PC-9 (cell line): ENCODE measurements at places on chromosomes 2 and 18. TPM values are rescaled to one million over a fixed set of nuclear protein-coding genes. Genes with fewer than 3 reads are reported as not detected.
A peak's percentile ranks its signal among the peaks of the same experiment; 100 is the strongest.

GRCh38 chr2:142750858-142751257 is 126.6 kb upstream of the KYNU start:
- DNase-seq, result no peak

NTSR2 gene
- not detected in 2 replicates for total RNA-seq

IL18R1 gene
- total RNA-seq, result 1.9 and 3.4 TPM in 2 replicates

NEU2 gene
- total RNA-seq, result not detected in 2 replicates

DNA sequence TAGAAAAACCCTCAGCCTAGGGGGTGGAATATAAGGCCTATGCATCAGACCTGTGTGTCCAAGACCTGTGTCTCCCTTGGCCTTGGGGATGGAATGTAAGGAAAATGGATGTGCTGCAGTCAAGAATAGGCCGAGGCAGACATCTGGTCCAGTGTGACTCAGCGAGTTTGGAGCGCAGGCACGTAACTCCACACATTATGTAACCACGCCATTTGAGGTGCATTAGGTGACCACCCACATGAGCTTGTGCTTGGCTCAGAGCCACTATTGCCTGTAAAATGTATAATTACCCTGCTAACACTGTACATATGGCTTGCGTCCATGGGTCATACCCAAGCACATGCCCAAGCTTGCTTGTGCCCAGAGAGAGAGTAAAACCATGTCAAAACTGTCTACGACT is 580.9 kb upstream of the HNMT start:
- no peak for DNase-seq

DNA sequence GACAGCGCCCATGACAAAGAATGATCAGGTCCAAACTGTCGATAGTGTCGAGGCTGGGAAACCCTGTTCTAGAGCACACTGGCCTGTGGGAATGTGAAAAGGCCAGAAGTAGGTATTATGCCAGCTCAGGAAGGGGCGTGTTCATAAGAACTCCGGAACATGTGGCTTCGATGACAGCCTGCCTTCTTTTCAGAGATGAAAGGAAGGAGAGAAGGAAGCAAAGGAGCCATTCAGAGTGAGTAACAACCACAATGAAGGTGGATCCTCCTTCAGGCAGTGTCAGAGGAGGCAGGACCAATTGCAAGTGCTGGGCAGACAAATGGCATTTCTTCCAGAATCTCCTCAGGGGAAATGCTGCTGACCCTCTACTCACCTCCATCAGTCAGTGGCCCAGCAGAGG is 58.5 kb downstream of the NCKAP5 start:
- DNase-seq, result no peak

DNA sequence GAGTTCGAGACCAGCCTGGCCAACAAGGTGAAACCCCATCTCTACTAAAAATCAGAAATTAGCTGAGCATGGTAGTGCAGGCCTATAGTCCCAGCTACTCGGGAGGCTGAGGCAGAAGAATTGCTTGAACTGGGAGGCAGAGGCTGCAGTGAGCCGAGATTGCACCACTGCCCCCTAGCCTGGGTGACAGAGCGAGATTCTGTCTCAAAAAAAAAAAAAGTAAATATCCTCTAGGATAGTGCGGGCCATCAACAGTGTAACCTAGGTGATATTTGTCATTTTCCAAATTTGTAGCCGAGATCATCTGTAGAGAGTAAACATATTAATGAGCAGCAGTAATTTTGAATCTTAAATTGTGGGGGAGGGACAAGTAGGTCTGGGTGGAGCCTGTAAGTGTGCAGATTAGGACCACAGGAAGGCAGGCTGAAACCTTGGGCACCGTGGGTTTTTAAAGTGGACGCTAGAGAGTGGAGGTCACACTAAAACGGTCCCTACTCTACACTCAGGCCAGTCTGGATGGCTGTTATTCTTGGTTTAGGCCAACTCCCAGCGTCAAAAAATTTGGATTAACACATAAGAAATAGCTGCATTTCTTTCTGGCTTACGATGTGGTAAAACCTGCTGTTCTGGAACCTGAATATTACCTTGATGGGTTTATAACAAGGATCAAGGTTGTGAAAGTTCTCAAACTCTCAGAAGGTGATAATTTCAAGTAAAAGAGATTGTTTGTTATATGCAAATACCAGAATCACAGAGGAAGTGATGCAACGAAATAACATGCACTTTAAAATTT is 22.7 kb upstream of the TET3 start:
- DNase-seq, result no peak

AMER3 gene
- not detected in 2 replicates for total RNA-seq

SKOR2 gene
- total RNA-seq, result not detected in 2 replicates

CBLN2 gene
- not detected in 2 replicates for total RNA-seq

COLEC11 gene
- 2.4 and 4.6 TPM in 2 replicates for total RNA-seq

DNA sequence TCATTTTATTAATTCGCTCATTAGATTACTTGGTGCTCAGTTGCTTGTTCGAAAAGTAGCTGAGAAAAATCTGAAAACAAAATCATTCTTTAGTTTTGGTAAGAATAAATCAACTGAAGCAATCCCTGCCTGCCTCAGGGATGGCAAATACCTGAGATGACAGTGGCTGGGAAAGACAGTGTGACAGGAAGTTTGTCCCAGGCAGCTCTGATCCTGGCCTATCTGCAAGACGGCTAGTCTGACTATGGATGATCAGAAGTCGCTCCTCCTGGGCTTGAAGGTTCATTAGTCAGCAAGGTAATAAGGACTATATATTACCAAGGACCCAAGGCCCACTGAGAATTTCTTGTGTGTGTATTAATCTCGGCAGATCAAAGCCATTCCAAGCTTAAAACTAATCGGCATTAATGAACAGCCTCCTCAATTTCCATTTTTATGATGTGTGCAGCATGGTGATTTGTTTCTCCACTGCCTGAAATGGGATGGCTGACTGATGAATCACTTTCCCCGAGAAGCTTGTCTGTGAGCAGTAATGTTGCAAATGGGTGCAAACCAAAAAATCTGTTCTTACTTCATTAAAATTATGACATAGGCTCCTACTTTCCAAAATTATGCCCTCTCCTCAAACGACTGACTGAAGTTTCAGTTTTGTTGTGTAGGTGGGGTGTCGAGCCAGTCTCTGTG is 199.9 kb downstream of the ACTR3 start:
- DNase-seq, result no peak

- DNase-seq, result no peak
Observed at GRCh38 chr2:12636837-12637581, 79.7 kb upstream of the TRIB2 start.

LTBP1 gene
- 10.3 and 10.4 TPM in 2 replicates for total RNA-seq

MRPS5 gene
- total RNA-seq, result 69.0 and 69.4 TPM in 2 replicates

GBX2 gene
- not detected in 2 replicates for total RNA-seq

DNA sequence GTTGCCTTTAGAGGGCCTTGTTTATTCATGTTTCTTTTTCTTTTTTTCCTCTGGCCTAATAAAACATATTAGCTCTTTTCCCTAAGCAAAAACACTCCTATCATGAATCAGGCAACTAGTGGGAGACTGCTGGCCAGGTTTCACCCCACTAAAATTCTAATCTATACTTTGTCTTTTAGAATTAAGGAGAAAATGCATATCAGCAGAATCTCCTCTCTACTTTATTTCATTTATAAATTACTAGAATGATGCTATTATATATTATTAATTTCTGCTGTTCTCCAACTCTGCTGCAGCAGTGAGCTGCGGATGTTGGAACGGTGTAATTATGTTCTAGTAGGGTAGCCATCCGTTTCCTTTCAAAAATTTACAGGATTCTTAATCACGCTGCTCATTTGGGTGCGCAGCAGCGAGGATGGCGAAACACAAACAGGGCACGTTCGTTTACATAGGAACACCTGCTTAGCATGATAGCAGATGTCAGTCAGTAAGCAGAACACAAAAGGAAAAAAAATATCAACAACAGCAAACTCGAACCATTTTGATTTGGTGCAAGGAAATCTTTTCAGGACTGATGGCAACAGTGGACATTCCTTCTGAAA is 30.5 kb downstream of the ZEB2 start:
- no peak for DNase-seq

SPIRE1 gene
- 26.1 and 36.4 TPM in 2 replicates for total RNA-seq

DSG4 gene
- total RNA-seq, result not detected in 2 replicates

DNA sequence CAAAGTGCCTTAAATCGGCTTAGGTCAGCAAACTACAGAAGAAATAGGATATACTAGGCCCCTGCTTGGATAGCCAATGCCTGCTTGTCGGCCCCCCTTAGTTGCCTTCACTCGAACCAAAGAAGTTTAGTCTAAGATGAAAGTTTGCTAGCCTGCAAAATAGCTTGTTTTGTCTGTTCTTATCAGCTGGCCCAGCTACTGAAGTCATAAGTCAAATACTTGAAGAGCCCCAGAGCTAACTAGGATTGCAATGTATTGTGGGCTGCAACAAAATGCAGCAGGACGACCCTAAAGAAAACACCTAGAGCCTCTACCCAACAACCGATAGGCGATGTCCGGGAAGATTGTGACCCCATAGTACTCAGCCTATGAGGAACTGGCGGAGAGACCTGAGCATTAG is 183.5 kb upstream of the HS6ST1 start:
- no peak for DNase-seq

- no peak for DNase-seq
Observed at GRCh38 chr2:37568565-37568964, 102.9 kb downstream of the CDC42EP3 start.

DNA sequence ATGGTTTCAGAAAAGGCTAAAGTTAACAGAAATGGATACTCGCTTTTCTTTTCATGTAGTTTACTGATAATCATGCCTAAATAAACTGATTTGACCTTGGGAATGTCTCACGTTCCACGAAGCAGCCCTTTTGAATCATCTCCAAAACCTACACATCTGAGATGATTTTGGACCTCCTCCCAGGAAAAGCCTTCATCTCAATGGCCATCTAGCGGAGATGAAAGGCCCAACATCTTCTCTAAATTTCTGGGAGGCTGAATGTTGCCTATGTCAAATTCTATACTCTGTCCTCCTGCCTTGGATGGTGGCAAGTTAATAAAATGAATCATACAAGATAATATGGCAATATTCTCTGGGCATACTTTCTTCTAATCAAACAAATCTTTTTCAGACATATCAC is 448.5 kb downstream of the ZEB2 start:
- no peak for DNase-seq

CHRND gene
- total RNA-seq, result not detected in 2 replicates

ZEB2 gene
- total RNA-seq, result 0.09 and 0.95 TPM in 2 replicates

DNA sequence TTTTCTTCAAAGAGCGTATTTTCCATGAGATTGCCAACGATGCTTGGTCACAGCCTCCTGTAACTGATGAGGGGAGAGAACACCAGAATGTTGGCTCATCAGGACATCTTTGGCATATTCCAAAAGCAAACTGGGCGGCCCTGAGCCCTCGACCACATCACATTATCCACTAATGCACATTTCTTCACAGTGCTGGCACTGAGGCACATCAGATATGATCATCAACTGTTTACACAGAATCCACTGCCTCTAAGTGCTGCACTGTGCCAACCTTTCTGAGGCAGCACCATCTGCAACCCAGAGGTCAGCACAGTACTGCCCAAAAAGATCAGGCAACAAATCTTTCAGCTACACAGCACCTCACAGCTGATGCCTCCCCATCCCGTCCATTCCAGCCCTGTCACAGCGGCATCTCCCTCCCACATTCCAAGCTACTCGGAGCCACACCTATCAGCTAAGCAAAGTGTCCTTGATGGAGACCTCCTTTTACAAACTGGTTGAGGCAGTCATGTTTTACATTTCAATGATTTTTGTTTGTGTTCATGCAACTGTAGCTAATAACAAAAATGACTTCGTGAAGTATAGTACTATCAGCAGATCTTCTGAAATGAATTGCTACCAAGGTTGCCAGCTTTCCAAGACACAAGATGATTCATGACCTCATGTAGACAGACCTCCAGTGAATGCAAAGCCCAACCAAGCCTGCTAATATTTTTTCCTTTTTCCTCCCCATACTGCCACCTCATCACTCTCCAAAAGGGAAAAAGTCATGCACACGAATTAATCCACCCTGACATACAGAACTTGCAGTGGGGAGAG is 32.3 kb downstream of the MYO5B start:
- peak; percentile 98 for DNase-seq

GRCh38 chr2:206343816-206344215 is 69.4 kb downstream of the ZDBF2 start:
- no peak for DNase-seq

DNA sequence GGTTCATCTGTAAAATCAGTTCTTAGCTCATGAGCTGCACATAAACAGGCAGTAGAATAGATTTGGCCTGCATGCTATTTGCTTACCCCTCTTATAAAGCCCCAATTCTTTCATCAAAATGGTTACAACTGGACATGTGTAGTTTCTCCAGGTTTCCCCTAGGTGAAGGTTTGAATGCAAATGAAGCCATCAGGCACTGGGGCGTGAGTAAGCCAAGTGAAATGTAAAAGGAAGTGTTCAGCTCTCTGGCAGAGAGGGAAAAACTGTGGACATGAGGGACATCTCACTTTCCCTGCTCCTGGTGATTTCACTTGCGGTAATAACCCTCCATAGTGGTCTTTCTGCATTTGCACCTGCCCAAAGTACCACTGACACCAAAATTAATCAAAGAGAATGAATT is 1402.3 kb upstream of the LRRTM1 start:
- DNase-seq, result no peak

DNA sequence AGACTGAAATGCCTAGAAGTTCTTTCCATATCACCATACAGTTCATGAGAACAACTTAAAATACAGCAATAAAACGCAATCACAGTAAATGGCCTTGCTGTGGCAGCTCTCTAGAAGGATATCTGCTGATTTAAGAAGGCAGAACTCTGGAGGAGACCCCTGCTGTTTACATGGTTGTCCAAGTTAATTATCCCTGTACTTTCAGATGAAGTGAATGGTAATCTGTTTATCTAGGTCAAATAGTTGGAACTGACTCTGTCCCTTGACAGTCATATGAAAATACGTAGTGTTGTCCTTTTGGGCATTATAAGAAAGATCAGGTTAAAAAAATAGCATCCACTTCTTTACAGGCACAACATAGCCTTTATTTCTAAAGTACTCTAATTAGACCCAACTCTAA is 115.6 kb downstream of the COLEC12 start:
- DNase-seq, result no peak

DNA sequence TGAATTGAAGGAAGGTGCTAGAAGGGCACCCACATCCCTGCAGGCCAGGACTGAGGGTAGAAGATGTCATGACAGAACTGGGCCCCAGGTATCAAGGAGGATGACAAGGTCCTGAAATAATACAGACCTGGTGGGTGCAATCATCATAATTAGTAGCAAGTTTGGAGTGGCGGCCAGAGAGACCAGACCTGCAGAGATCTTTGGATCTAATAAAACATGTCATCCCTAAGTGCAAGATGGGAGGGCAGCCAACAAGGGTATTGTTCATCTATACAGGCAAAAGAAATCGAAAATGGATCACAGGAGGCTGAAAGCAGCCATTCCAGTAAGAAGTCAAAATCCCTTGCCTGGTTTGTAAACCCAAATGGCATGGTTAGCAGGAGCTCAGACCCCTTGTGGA is 111.3 kb upstream of the BOD1L2 start:
- no peak for DNase-seq

DNA sequence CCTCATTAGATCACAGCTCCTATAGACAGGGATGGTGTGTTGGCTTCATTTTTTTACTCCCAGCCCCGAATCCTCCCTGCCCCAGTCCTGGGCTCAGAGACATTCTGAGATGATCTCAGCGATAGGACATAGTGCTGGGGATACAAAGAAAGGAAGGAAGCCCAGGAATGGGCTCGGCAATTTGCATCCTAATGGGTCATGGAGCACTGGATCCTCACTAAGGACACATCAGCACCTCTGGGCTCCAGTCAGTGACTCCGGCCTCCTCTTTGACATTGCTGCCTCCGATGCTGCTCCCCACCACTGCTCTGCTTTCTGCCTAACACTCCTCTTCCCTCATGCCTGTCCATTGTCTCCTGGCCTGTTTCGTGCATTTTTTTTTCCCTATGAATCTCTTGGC is 489.1 kb downstream of the STK39 start:
- no peak for DNase-seq

GRCh38 chr2:60070736-60071489 is 482.5 kb downstream of the BCL11A start:
- no peak for DNase-seq

- no peak for DNase-seq
Observed at GRCh38 chr2:189661957-189662321, 680 bp downstream of the ASNSD1 start.
